Hepatic stellate cell (primary cell): ENCODE measurements at places on chromosomes 3 and 15.

DNA sequence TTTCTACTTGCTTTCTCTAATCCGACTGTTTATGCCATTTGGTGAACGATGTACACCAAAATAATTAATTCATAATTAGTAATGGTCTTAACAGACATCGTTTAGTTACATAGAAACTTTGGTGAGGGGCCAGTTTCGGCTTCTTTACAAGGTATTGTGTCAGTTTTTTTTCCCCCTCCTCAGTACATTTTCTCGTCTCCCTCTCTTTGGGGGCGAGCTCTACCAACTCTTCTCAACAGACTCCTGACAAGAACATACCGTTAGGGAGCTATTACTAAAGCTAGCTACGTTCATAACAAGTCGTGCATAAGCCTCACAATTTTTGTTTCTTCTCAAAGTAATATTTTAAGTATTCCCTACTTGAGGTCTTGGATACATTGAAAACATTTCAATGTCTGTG is 1.4 kb downstream of the U2SURP start:
- DNase-seq = no peak

DNA sequence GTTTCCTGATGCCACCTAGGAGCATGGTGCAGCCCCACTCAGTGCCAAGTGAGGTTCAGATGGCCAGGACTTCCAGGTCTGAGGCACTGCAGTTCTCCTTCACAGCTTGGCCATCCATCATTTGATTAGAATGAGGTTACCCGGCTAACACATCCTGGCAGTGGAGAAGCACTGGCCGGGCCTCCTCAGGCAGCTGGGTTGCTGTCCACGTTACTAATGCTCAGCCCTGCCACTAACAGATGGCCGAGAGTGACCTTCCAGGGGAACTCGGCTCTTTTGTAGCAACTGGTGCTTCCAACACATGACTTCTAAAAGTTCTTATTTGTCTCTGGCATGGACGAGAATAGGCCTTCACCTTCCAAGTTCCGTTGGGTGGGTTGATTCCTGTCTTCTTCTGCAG is 204.6 kb upstream of the CFAP20DC start:
- DNase-seq = no peak

DNA sequence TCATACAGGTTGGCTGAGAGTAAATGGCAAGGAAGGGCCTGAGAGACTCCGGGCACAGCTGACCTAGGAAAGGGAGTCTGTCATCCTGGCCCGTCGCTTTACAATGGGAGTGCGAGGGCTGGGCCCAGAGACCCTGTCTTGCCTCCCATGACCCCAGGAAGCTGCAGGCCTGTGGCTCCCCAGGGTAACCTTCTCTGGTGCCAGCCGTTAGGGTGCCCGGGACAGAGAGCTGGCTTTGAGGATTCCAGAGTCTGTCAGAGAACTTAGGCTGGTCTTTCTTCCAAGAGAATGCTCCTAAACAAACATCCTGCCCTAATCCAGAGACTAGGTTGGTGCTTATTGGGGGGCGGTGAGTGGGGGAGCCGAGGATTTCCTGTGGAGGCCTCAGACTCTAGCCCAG is 18.5 kb downstream of the ZNF710 start:
- DNase-seq = no peak

- no peak for DNase-seq
Measured at GRCh38 chr15:68967948-68968347, 37.6 kb downstream of the SPESP1 start.

DNA sequence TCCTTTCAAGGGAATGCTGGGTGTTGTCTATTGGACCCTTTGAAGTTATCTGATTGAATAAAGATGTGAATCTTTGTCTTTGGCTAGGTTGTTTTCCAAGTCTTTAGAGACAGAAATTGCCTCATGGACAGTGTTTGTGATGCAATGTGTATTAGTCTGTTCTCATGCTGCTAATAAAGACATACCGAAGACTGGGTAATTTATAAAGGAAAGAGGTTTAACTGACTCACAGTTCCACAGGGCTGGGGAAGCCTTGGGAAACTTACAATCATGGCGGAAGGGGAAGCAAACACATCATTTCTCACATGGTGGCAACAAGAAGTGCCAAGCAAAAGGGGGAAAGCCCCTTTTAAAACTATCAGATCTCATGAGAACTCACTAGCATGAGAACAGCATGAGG is 88.8 kb upstream of the PLXND1 start:
- no peak for DNase-seq

- no peak for DNase-seq
Measured at GRCh38 chr3:145798696-145799537, 362.1 kb downstream of the PLOD2 start.

DNA sequence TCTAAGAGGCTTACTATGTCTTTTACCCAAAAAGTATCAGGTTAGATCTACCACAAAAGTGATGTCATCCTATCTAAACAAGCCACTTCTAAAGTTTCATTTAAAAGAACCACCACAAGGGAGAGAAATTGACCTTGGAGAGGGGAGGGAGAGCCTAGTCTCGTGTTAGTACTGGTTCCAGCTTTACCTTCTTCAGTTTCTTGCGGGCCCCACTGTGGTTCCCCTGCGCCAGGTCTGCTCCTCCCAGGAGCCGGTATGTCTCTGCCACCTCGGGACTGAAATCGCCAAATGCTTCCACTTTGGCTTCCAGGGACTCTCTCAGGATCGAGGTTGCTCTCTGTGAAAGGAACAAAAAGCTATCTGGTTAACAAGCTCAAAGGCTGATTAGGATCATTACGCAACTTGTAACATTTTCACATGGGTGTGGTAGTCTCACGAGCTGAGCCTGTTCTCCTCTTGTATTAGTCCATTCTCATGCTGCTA is 51.1 kb downstream of the SYNM start:
- peak; percentile 31 for DNase-seq

- DNase-seq = no peak
Measured at GRCh38 chr3:70716832-70717231, 404.4 kb upstream of the MDFIC2 start.

DNA sequence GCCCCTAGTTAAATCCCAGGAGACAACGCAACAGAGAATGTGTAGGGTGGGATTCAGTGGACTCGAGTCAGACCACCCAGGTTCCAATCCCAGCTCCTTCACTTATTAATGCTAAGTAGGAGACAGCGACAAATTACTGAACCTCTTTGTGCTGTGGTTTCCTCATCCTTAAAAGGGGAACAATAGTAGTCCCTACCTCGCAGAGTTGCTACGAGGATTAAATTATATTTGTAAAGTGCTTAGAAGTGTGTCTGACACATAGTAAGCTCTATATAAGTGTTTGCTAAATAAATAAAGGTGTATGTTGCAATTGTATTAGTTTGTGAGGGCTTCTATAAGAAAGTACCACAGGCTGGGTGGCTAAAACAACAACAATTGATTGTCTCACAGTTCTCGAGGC is 58.0 kb upstream of the PPARG start:
- no peak for DNase-seq

GRCh38 chr3:125087768-125088391 is 32.1 kb upstream of the HEG1 start:
- DNase-seq = peak; percentile 84

DNA sequence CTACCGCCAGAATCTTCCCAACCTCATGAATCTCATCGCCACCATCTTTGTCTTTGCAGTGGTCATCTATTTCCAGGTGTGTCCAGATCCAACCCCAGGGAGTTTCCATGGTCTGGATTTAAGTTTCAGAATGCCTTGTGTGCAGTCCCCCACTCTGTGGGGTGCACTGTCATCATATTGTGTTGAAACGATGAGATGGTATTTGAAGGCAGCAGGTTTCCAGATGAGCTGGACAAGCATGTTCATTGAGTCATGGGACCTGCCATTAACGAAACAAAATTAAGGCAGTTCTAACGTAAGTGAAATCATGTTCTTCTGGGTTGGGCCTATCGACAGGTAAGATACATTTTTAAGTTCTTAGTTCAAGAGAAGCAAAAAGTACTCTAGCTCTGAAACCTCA is 12.7 kb downstream of the SEC61A1 start:
- no peak for DNase-seq

GRCh38 chr3:139219463-139219862 is 124.4 kb upstream of the MRPS22 start:
- DNase-seq = no peak

DNA sequence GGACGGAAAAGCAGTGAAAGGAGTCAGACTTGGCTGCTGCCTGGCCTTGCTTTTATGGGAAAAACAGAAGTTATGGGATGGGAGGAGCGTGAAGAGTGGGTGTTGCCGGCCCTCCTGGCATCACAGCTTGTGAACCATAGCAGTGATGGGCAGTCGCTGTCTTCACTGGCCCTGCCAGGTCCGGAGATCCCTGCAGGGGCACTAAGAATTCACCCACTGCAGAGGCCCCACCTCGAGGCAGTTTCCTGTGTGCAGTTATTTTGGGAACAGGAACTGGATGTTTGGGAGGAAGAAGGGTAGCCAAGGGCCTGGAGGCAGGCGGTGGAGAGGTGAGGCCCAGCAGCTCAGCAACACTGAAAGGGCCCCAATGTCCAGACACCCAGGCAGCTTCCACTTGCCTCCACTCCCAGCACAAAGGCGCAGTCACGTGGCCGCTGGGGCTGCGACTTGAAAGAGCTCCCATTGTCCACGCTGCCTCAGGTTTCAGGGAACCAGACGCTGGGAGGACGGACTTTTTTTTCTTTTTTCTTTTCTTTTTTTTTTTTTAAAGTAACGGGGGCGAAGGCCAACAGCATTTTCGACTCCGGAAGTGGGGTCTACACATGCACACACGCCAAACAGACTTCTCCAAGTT is 255.6 kb downstream of the ZNF621 start:
- no peak for DNase-seq

DNA sequence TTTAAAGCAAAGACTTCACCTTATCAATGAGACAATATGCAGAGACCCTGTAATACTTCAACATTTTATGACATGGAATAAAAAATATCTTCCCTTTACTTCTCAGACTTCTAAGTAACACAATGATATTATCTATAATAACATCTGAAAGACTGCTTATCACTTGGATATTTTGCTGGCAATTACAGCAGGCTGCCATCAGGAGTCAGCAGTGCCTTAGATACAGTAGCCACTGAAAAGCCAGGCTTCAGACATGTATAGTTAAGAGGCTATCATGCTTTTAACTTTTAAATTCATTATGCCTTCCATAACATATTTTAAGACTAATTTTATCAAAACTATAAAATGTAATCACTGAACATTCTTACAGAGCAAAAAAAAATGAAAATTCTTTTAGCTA is 227.5 kb downstream of the NEK10 start:
- no peak for DNase-seq

- no peak for DNase-seq
Measured at GRCh38 chr3:44906997-44907396, 32.6 kb downstream of the TGM4 start.

DNA sequence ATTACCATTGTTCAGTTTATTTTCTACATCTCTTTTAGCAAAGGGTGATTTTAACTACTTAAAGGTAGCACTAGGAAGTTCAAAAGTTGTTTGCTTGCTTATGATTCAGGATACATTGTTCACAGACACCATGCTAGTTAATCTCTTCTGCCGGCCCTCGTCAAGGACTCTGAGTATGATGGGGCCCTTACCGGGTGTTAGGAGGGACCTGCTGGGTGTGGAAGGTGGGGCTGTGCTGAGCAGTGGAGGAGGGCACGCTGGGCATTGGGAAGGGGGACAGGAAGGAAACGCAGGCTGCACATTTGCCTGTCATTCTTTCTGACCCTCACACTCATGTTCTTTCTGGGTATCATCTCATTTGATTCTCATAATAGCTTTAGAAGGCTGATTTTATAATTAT is 65.1 kb upstream of the MYZAP start:
- no peak for DNase-seq

- DNase-seq = peak; percentile 47
Measured at GRCh38 chr15:73928971-73929627, 2.8 kb downstream of the LOXL1 start.

DNA sequence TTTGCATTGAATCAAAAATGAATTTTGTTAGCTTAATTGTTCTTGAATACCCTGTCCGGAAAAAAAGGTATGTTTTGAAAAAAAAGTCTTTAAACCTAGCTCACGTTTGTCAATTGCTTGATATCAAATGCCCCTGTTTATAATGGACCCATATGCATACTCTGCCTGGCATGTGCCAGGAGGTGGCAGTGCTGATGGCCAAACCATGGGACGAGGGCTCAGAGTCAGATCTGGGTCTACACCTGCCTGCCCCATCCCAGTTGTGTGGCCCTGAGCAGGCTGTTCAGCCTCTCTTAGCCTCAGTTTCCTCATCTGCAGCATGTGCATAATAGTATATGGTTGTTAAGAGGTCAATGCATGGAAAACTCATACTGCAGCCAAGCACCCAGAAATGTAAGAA is 38.8 kb downstream of the PRKCD start:
- DNase-seq = no peak

- no peak for DNase-seq
Measured at GRCh38 chr15:40053079-40053830, 14.3 kb upstream of the SRP14 start.

DNA sequence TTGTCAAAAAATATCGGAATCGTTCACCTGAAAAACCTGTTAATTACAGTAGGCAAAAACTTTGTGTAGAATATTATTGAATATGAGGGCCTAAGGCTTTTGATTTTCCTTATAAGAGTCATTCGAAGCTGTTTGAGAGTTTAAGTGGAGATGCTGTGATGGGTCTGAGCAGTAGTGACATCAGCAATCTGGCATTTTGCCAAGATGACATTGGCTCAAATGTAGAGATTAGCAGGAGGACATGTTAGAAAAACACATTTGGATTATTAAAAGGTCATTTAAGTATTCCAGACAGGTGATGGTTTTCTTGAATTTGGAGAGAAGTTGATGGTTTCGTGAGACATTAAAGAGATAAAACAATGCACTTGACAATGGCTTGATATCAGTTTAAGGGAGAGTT is 12.9 kb downstream of the OR5AC2 start:
- no peak for DNase-seq

- no peak for DNase-seq
Measured at GRCh38 chr3:73164622-73165021, 103.2 kb downstream of the EBLN2 start.

DNA sequence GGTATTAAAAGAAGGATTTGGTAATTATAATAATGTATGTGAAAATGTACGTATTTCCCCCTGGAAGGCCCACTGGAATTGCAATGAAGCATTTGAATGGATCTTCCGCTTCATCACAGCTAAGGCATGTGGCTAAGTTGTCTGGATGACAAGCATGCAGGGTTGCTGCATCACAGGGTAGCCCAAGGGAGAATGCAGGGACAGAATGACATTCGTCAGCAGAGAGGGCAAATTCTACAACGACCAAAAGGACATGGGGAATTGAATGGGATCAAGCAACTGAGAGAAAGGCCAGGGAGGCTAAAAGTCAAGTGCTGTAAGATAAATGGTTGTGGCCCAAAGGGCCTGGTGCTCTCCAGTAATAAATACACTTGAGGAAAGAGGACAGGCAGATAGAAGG is 95.4 kb downstream of the ISL2 start:
- peak; percentile 8 for DNase-seq

GRCh38 chr3:179651687-179652446 is 973 bp upstream of the USP13 start:
- no peak for DNase-seq

DNA sequence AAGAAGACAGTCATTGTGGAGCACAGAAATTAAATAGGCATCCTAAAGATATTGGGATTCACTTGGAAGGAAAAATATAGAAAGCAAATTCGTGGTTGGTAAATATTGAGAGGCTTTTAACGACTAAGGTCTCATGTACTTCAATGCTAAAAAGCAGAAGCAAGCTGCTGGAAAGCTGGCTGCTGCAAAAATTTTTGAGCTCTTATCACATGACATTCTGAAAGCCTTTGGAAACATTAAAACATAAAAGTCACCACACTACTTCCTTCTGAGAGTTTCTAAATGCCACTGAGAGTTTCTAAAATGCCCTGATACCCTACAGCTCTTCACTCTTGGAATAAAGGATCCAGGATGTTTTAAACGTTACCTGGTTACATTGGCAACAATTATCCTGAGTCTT is 39.0 kb upstream of the CBLB start:
- DNase-seq = no peak

GRCh38 chr15:94080989-94081605 is 150.3 kb upstream of the MCTP2 start:
- DNase-seq = no peak
